Astrocyte of the spinal cord (primary cell): ENCODE measurements at places on chromosomes 7 and 10.

DNA sequence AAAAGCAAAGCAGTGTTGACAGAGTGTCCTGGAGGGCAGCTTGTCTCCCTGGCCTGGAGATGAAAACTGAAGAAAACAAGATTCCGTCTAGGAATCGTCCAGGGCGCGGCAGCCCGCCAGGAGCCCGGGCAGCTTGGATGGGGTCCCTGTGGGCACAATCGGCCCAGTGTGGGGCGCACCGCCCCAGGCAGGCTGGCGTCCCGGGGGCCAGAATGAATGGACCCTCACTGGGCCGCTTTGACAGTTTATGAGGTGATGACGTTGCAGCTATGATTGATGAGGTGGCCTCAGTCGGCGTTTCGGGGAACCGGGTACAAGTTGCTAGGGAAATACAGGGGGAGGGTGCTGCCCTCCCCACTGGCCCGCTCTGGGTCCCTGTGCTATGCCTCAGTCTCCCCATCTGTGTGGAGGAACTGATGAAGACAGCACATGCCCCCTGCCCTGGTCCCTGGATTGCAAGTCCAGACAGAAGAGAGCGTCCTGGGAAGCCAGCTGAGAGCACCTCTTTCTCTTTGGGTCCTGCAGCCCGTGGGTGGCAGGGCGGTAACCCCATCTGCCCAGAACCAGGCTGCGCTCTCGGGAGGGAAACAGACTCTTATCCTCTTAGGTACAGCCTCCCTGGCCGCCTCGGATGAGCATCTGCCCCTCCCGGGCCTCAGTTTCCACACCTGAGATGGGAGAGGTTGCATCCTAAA is 131.3 kb downstream of the LHPP start:
- no peak for DNase-seq

GRCh38 chr10:102322914-102323313 is 72.6 kb upstream of the NFKB2 start:
- peak; percentile 50 for DNase-seq

- no peak for DNase-seq
Observed at GRCh38 chr7:106864298-106865081, 592 bp upstream of the PIK3CG start.

- no peak for DNase-seq
Observed at GRCh38 chr10:74683621-74684364, 142.6 kb upstream of the KAT6B start.

DNA sequence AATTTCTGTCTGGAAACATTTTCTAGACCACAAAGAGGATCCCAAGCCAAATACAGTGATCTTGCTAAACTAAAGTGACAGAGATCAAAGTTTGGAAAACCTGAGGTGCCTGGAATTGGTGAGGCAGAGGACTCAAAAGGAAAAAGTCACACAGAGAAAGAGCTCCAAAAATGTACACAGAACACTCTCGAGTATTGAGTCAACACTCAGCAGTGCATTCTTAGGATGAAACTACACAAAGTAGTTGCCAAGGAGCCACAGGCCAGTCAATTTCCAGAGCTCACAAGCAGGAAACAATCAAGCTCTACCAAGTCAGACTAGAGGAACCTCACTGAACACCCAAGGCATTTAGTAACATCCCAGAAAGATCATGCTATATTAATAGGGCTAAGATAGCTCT is 61.3 kb downstream of the MICU1 start:
- peak; percentile 49 for DNase-seq

GRCh38 chr10:26653004-26653403 is 44.5 kb upstream of the PDSS1 start:
- no peak for DNase-seq

GRCh38 chr10:48214716-48215485 is 59.6 kb downstream of the FRMPD2 start:
- no peak for DNase-seq

DNA sequence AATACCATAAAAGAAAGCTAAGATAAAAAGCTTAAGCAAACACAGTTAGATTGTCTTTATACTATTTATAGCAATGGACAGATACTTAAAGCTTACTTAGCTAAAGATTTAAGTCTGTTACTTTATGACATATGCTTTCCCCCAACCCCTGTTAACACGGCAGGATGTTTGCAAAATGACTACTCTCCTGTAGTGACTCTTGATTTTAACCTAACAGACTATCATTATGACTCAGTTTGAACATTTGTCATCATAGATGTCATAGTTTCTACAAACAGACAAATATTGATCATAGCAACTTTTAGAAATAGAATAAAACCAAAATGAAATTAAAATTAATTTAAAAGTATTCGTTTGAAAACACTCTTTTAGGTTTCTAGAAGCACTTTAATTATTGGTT is 7.8 kb upstream of the COMMD3 start:
- no peak for DNase-seq

GRCh38 chr7:47179812-47180515 is 401.9 kb downstream of the TNS3 start:
- peak; percentile 72 for DNase-seq

DNA sequence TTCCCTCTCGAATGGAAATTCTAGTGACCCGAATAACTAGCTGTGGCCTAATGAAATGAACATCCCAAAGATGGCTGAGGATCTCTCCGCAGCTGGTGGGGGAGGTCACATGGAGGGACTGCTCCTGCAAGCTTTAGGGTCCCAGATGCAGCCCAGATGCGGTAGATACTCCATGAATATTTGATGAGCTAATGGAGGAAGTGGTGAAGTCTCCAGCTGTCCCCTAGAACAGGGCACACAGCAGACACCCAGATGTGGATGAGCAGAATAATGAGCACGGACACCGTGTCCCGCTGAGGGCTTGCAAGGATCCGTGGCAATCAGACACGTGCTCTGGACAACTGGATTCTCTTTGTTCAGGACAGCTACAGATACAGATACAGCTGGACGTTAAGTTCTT is 59.2 kb downstream of the DENND2A start:
- no peak for DNase-seq

DNA sequence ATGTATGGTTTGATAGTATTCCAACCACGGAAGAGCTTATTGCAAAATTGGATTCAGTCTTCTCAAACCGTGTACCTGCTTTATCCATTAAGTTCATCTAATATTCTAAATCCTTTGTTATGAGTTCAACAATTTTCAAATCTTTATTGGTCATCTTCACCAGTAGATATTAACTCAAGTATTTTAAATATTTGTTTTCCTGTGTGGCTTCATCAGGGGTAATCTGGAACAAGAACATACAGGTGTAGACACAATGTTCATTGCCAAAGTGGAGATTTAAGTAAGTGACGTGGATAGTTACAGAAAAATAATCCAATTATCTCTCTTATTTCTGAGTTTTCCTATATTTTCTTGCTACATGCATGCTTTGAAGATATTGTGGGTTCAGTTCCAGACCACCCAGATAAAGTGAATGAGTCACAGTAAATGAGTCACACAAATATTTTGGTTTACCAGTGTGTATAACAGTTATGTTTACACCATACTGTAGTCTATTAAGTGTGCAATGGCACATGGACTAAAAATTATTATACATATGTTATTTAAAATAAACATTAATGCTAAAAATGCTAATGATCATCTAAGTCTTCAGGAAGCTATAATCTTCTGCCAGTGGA is 429.0 kb upstream of the POT1 start:
- no peak for DNase-seq

GRCh38 chr7:134943785-134944400 is 42.4 kb upstream of the AGBL3 start:
- DNase-seq = peak; percentile 47

DNA sequence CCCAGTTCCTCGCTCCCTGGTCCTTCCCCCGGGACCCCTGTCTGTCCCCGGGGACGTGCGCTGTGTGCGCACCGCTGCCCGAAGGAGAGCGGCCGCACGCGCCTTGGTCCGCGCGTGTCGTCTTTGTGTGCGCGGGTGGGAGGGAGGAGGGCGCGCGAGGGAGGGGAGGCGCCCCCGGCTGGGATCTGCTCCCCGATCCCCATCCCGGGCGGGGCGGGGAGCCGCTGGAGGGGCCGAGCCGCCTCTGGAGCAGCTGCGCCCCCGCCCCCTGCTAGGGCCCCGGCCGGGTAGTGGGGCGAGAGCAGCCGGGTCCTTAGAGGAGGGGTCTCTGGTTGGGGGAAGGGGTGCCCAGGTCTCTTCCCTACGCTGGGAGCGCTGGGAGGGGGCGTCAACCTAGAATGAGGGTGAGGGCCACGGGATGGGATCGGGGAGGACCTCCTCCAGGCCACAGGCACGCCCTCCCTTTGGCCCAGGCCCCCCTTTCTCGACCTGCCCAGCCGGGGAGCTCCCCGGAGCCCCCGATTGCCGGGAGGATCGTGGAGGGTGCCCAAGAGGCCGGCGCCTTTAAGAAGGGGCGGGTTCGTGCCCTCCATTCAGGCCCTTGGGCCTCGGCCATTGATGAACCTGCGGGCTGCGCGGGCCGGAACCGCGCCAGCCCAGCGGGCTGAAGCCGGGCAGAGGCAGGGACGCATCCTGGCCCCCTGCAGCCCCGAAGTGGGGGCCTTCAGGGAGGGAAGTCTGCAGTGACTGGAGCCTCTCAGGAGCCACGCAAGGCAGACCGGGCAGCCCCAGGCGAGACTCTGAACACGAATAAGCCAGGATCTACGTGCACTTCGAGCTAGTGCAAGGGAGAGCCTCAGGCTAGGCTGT is 678 bp downstream of the SH2B2 start:
- DNase-seq = peak; percentile 10
